ENCODE measurements at places on chromosomes 1 and 21. TPM values are rescaled to one million over a fixed set of nuclear protein-coding genes. Genes with fewer than 3 reads are reported as not detected.

RHOU gene
- total RNA-seq, result 12.9 TPM

CA14 gene
- 8.7 TPM for total RNA-seq

NDUFS2 gene
- total RNA-seq, result 169 TPM

ALPL gene
- total RNA-seq, result 38.5 TPM

GRCh38 chr1:111749628-111750027 lies 6.1 kb upstream of the DDX20 start:
- DNase-seq, result no peak

- no peak for DNase-seq
These were observed 566 bp upstream of the ALG6 start for GRCh38 chr1:63366908-63367214.

DNA sequence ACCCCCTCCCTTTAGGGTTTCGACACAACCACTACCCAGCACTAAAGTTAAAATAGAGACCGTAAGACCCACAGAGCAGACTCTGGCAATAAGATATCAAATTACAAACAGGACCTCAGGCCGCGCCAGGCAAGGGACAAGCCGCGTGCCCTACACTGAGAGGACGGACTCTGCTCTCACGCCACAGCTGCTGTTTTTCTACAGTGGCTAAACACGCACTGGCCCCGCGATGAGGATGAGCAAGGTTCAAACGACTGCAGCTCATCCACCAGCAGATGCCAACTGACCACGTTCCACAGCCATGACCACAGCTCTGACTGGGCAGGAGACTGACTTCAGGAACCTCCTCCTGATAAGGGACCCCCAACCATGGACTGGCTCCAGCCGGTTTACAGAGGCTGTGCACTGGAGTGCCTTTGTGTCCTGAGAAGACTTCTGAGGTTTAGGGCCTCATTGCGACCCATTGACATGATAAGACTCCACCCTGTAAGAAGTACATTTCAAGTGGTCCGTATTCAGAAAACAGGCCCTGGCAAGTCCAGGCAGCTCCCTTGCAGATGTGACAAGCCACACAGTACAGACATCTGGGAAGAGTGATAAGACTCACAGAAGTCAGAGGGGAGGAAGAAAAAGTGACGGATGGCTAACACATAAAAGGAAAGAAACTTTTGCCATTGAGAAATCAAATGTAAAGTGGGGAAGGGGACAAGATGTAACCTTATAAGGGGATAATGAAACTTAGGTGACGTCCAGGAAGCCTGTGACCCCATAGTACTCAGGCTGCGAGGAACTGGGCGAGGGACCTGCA lies 1.5 kb upstream of the KRTAP10-6 start:
- no peak for DNase-seq

DNA sequence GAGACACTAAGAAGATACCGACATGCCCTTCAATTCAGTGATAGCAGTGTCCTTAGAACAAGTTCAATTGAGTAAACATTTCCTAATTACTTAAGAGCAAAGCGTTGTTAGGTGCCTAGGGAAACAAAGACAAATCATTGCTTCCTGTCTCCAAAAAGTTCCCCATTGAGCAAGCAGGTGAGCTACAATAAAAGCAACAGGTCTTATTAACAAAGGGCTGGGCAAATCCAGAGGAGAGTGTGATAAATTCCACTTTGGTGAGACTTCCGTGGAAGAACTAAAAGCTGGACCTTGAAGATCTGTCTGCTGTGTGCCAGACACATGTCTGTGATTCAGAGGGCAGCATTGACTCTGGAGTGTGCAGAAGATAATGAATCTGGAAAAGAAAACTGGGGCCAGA lies 1.9 kb upstream of the TUT4 start:
- no peak for DNase-seq

- DNase-seq, result peak; percentile 40
These were observed 239.8 kb upstream of the C1orf105 start for GRCh38 chr1:172180501-172181285.

- no peak for DNase-seq
These were observed 86.5 kb upstream of the HMGB4 start for GRCh38 chr1:33777337-33777736.

DNA sequence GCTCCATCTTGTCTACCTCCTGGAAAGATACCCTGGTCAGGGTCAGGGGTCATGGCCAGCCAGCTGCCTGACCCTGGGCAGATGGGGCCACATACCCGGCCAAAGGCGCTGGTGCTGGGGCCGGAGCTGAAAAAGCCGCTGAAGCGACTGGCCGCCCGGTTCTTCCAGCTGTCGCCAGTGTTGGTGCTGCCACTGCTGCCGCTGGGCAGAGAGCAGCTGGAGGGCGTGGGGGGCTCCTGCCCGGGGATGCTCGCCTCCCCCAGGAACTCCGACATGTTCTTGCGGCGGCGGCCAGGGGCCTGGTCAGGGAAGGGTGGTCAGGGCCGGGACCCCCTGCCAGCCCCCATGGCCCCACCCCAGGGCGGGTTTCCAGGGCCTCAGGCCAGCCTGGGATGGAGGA lies 7.2 kb upstream of the TNFRSF25 start:
- no peak for DNase-seq

GRCh38 chr1:9101510-9102146 lies 27.3 kb downstream of the GPR157 start:
- DNase-seq, result no peak
